Smooth muscle cell of the umbilical artery (primary cell): ENCODE measurements at places on chromosomes 3 and 15. TPM values are rescaled to one million over a fixed set of nuclear protein-coding genes. Genes with fewer than 3 reads are reported as not detected.

The GOLGA6A gene
- not detected in 2 replicates for total RNA-seq

The SAMD7 gene
- total RNA-seq = not detected in 2 replicates

The ROPN1B gene
- total RNA-seq = not detected in 2 replicates

The RAB6B gene
- total RNA-seq = 0.30 and 1.6 TPM in 2 replicates

The ILDR1 gene
- total RNA-seq = not detected in 2 replicates
